Activated naive CD8-positive, alpha-beta T cell treated with anti-CD3 and anti-CD28 coated beads, Interleukin-2, amount 10 ng/mL, durations not matched to agents 7 days and 5 days (primary cell): ENCODE measurements at places on chromosomes 16 and 17. TPM values are rescaled to one million over a fixed set of nuclear protein-coding genes. Genes with fewer than 3 reads are reported as not detected.

The PPL gene
- total RNA-seq: not detected

The OR1F1 gene
- total RNA-seq: not detected

The ZNF263 gene
- total RNA-seq: 36.7 TPM

The ZNF423 gene
- total RNA-seq: not detected

The CAMKK1 gene
- 4.7 TPM for total RNA-seq

The CCL7 gene
- total RNA-seq: not detected
